ENCODE measurements at places on chromosomes 5 and 9.

- DNase-seq: no peak
Measured at GRCh38 chr5:78265163-78265562, 29.3 kb downstream of the AP3B1 start.

DNA sequence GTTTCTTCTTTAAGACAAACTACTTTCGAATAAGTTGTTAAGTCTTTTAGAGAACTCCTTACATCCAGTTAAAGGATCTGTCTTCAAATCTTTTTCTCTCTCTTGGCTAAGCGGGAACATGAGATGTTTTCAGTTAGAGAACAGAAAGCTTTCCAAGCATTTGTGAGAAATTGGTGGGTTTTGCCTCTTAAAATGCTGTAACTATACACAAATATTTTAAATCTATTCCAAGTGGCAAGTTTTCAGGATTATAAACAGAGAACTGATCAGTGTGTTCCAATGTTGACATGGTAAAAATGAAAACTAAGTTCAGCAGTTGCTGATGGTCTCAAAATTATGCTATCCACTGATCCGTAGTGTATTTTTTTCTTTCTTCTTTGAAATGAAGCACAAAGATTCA, 100.4 kb downstream of the EBF1 start:
- DNase-seq: no peak

- no peak for DNase-seq
Measured at GRCh38 chr9:12776513-12777055, 1.8 kb downstream of the LURAP1L start.

GRCh38 chr9:113616116-113616515, 152.6 kb downstream of the RGS3 start:
- DNase-seq: no peak

- DNase-seq: no peak
Measured at GRCh38 chr5:952597-953271, 55.9 kb upstream of the NKD2 start.

DNA sequence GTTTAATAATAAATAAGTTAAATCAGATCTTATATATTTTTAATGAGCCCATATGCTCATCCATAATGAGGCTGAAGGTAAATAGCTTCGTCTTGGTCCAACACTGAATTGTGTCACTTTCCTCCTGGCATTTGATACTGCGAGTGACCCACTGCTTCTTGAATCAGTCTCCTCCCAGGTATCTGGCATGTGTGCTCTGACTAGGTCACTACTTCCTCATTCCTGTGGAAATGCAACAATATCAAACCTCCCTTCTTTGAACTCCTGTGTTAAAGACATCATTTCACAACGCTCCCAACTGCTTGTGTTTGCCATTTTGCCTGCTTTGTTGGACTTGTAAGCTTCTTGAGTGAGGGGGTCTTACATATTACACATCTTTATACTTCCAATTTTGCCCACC, 157.7 kb downstream of the SLC24A2 start:
- DNase-seq: no peak

DNA sequence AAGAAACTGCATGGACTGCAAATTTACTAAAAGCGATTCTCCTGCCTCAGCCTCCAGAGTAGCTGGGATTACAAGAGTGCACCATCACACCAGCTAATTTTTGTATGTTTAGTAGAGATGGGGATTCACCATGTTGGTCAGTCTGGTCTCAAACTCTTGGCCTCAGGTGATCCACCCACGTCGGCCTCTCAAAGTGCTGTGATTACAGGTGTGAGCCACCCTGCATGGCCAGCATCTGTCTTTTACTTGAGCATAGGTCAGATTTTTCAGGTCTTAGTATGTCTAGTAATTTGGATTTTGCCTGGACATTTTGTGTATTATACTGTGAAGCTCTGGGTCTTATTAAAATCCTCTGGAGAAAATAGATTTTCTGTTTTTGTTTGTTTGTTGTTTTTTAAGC, 277.8 kb upstream of the VLDLR start:
- no peak for DNase-seq

DNA sequence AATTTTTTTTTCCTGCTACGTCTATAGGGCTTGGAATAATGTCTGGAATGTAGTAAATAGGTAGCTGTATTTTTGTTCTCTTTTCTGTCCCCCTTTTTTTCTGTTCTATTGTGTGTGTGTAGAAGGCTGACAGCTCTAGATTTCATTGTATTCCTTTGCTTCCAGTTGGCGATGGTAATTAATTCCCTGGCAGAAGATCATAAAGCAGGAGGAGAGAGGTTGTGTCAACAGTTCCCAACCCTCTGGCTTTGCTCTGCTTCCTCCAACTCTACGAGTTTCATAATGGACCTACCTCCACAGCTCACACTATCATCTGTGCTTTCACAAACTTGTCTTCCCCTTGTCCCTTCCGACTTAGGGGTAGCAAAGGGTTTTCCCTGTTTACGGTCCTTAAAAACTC, 117.9 kb upstream of the CDH18 start:
- DNase-seq: no peak

- DNase-seq: no peak
Measured at GRCh38 chr5:130316971-130317680, 412.9 kb downstream of the CHSY3 start.

DNA sequence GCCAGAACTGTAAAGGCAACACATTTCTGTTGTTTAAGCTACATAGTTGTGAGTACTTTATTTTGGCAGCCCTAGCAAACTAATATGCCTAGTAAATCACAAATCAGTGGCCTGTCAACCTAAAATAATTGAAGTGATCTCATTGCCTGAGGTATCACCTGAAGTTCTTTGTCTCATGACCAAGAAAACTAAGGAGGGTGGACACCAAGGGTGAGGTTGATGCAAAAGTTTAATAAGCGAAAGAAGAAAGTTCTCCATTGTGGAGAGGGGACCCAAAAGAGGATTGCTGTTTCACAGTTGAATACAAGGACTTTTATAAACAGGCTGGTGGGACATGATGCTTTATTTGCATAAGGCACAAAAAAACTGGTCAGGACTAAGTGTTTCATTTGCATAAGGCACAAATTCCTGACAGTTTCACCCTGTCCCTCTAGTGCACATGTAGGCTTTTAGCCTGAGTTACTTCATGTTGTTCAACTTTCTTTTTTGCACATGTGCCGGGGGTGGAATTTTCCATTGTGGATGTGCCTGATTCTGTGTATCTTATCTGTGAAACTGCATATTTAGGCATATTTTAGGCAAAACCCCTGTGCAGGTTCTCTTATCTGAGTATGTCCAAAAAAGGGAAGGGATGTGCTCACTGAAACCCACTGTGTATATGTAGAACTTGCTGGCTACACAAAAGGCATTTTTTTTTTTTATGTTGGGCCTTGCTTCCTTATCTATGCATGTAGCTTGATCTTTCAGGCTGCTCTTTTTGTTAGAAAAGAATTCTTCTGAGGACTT, 108.6 kb upstream of the RAI14 start:
- no peak for DNase-seq

DNA sequence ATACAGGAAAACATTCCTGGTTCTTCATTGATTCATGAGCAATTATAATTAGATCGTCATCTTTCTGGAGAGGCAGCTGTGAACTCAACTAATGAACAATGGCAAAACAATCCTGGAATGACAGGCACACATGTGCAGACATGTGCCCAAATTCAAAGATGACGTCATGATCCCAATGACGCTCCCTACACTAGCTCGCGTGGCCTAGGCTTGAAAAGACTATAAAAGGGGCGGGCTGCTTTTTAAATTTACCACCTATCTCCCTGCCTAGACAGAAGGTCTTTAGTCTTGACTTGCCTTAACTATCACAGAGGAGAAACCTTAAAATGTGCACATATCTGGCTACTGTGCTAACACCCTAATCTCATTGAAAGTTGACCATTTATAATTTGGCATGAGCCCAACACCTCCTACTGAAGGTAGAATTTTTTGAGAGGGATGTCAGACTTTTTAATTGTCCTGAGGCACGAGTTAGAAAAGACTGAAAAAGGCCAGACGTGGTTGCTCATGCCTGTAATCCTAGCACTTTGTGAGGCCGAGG, 88.2 kb downstream of the PRRT1B start:
- no peak for DNase-seq

- no peak for DNase-seq
Measured at GRCh38 chr9:84169240-84169639, 171.3 kb downstream of the SLC28A3 start.

- DNase-seq: no peak
Measured at GRCh38 chr5:14172149-14172795, 29.1 kb downstream of the TRIO start.

DNA sequence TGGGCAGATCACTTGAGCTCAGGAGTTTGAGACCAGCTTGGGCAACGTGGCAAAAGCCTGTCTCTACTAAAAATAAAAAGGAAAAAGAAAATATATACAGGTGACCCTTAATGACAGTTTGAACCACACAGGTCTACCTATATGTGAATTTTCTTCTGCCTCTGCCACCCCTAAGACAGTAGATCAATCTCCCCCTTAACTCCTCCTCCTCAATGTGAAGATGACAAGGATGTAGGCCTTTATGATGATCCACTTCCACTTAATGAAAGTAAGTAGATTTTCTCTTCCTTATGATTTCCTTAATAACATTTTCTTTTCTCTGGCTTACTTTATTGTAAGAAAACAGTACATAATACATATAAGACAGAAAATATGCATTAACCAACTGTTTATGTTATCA, 3.4 kb downstream of the AKNA start:
- DNase-seq: no peak

DNA sequence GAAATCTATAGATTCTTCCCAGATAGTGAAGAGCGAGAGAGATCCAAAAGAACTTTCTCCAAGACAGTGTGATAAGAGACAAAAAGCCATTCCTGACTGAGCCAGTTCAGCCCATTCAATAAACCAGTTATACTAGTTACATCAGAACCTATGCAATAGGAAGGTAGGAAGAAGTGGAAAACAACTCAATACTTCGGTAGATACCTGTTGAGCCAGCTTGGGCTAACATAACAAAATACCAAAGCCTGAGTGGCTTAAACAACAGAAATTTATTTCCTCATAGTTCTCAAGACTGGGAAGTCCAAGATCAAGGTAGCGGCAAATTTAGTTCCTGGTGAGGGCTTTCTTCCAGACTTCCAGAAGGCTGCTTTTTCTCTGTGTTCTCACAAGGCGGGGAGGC, 214.5 kb upstream of the GRAMD2B start:
- no peak for DNase-seq

GRCh38 chr5:56190497-56190896, 42.6 kb downstream of the ANKRD55 start:
- DNase-seq: no peak

GRCh38 chr9:34560599-34561214, 28.8 kb downstream of the CNTFR start:
- DNase-seq: no peak

DNA sequence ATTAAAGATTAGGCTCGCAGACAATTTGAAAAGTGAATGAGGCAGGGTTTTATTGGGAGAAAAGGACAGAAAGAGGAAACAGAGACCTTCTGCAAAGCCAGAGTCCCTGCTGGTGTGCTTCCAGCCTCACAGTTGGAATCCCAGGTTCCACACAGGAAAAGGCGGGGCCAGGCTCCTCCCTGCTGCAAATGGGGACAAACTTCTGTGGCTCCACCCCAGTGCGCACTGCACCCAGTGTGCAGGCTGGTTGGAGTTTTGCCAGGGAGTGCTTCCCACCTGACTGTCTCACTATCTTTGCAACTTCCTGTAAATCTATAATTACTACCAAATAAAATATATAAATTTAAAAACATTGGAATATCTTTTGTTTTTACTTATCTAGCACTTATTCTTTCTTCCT, 386.0 kb upstream of the GRIN3A start:
- DNase-seq: no peak

GRCh38 chr5:119395080-119395836, 39.4 kb downstream of the TNFAIP8 start:
- no peak for DNase-seq

GRCh38 chr5:34655354-34655991, 655 bp upstream of the RAI14 start:
- no peak for DNase-seq

GRCh38 chr5:75052192-75053053, at the start of gene GCNT4:
GCNT4 (minus strand) TSS chr5:75052558; CDS start chr5:75030037, 22,521 bp downstream.
- no peak for DNase-seq

DNA sequence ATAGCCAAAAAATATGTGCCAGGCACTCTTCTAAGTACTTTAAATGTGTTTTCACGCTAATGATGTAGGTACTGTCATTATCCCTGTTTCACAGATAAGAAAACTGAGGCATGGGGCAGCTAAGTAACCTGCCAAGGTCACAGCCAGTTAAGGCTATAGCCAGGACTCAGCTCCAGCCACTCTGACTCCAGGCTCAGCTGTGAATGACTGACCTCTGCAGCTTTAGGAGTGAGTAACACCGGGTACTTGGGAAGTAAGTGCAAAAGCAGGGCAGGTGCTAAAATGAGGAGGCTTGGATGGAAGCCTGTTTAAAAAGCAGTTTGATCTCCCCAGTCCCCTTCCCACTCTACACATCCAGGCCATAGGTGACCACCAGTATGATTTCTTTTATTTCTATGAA, 10.6 kb upstream of the SHC3 start:
- no peak for DNase-seq

DNA sequence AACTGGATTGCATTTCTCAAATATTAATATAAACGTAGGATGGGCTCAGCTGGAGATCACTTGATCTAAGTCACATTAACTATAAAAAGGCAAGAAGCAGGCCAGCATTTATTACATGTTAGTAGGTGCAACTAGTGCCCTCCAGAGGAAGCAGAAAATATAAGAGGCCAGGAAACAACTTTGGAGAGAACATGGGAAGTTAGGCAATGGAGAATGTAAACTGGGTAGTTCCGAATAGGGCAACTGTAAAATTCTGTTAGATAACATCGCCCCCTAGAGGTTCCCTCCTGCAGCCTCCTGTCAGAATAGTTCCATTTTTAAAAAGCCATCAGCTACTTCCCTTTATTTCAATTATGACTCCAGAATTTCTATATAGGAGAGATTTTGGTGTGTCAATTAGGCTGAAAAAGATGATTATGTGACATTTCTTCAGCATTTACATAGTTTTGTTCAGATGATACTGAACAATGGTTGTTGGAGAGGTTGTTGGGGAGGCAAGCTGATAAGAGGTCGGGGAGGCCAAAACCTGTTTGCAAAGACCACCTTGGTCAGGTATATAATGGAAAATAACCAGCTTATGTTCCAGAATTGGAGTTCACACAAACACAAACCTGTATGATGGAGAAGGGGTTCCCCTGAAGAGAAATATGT, 22.4 kb downstream of the CCL28 start:
- DNase-seq: peak; percentile 64

DNA sequence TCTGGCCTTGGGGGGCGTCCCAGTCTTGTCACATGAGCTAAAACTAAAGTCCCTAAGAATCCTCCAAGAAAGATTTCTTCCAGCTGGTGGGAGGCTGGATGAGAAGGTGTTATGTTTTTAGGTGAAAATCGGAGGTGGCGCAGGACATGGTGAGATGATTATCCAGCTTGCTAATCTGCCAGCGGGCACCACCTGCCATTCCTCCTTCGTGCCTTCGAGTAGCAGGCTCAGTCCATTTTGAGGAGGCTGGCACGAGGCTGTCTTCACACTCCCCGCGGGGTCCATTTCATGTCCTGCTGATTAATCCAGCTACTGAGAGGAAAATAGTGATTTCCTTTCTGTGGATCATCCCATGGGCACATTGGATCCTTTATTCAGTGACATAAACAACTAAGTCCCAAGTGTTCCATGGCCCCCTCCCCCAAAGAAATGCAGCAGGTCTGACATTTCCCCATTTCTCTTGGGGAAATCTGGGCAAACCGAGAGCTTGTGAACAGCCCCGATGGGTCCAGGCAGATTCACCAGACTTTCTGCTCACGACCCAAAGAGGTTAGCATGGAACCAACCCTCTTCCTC, 38.2 kb upstream of the EXOC3 start:
- DNase-seq: no peak
